ENCODE measurements at places on chromosomes 7 and 10.

DNA sequence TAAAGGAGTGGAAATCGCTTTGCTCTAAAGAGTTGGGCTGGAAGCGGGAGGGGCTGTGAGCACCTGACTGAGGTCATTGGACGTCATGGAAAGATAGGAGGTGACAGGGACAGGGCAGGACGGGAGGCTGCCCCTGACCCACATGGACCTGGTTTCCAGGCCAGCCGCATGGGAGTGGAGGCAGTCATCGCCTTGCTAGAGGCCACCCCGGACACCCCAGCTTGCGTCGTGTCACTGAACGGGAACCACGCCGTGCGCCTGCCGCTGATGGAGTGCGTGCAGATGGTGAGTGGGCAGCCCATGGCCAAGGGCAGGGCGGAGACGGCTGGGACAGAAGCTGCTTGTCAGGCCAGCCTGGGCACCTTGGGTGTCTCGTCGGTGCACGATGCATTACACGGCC is 41.8 kb downstream of the PFKP start:
- no peak for DNase-seq

DNA sequence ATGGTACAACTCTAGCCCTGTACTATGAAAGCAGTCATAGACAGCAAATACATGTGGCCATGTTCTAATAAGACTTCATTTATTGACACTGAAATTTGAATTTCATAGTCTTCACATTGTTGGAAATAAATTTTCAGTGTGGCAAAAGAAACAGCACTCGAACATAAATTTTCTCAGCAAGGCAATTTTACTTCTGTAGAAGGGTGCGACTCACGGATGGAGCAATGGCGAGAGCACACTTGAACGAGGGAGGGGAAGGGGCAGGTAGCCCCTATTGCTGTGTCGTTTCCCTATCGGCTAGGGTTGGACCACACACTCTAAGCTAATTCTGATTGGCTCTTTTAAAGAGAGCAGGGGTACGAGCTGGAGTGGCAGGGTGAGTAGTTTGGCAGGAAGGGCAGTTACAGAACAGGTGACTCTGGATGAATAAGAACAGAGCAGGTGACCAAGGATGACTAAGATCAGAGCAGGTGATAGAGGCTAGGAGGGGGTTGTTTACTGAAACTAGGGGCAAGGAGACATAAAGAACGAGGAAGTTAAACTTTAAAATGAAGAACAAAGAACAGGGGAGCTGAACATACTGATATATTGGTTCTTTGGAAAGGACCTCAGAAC is 52.0 kb downstream of the LRRC4 start:
- no peak for DNase-seq

DNA sequence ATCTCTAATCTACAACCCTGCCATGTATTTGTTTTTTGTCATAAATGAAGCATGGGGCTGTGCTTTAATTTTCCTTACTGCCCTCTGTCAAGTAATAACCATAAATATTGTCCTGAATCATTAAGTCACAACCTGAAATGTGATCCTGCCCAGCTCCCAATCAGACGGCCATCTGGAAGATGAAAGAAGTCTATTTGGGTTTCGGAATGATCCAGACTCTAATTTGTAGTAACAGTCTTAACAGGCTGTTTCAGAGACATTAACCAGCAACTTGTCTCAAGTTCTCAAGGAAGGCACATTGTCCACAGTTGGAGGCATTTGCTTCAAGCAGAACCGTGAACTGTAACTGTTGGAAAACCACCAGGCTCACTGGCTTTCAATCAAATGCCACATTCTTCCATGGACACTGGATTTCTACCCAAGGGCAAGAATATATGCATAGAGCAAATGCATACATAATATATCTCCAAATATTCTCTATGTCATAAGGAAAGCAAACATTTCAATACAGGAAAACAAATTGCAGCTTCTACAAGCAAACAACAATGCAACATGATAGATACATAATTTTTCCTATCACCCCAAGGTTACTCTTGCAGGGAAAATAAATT is 405.2 kb upstream of the NPVF start:
- DNase-seq, result no peak

- no peak for DNase-seq
Measured at GRCh38 chr7:78225534-78225933, 427.0 kb downstream of the PHTF2 start.

- no peak for DNase-seq
Measured at GRCh38 chr10:11898372-11899066, 75.4 kb downstream of the PROSER2 start.

DNA sequence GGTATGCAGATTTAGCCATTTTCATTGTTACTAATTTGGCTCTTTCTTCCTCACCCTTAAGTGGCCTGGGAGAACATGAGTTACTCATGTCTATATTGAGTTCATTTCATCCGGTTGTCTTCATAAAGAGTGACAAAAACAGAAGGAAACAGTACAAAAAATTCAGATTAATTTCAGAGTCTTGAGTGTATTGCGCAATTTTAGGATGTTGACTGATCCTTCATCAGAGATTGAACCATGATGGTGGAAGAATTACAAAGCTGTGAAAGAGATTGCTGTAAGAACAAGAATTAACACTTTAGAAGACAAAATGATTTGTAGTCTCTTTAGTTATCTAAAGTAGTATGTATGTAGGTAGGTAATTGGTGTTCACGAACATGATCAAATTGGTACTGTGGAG is 194.0 kb upstream of the PPP1R3A start:
- no peak for DNase-seq

DNA sequence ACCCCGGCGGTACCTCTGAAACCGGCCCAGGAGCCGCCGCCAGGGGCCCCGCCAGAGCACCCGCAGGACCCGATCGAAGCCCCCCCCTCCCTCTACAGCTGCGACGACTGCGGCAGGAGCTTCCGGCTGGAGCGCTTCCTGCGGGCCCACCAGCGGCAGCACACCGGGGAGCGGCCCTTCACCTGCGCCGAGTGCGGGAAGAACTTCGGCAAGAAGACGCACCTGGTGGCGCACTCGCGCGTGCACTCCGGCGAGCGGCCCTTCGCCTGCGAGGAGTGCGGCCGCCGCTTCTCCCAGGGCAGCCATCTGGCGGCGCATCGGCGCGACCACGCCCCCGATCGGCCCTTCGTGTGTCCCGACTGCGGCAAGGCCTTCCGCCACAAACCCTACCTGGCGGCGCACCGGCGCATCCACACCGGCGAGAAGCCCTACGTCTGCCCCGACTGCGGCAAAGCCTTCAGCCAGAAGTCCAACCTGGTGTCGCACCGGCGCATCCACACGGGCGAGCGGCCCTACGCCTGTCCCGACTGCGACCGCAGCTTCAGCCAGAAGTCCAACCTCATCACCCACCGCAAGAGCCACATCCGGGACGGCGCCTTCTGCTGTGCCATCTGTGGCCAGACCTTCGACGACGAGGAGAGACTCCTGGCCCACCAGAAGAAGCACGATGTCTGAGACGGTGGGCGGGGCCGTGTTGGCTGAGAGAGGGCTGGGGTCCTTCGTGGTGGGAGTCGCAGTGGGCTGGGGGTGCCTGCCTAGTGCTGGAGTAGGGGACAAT is 3.8 kb downstream of the REPIN1 start:
- DNase-seq, result no peak

GRCh38 chr7:143147070-143147469 is 15.2 kb downstream of the PIP start:
- DNase-seq, result no peak

GRCh38 chr10:103506061-103506460 is 12.6 kb downstream of the NEURL1 start:
- DNase-seq, result no peak

- DNase-seq, result no peak
Measured at GRCh38 chr7:71261066-71261465, 129.1 kb downstream of the GALNT17 start.

GRCh38 chr7:142961973-142962926 is at the start of gene KEL:
TSS of gene KEL (minus strand) at chr7:142962363. CDS start at chr7:142962206, 157 bp downstream.
- no peak for DNase-seq

GRCh38 chr7:20651960-20652544 is 36.6 kb downstream of the ABCB5 start:
- no peak for DNase-seq

DNA sequence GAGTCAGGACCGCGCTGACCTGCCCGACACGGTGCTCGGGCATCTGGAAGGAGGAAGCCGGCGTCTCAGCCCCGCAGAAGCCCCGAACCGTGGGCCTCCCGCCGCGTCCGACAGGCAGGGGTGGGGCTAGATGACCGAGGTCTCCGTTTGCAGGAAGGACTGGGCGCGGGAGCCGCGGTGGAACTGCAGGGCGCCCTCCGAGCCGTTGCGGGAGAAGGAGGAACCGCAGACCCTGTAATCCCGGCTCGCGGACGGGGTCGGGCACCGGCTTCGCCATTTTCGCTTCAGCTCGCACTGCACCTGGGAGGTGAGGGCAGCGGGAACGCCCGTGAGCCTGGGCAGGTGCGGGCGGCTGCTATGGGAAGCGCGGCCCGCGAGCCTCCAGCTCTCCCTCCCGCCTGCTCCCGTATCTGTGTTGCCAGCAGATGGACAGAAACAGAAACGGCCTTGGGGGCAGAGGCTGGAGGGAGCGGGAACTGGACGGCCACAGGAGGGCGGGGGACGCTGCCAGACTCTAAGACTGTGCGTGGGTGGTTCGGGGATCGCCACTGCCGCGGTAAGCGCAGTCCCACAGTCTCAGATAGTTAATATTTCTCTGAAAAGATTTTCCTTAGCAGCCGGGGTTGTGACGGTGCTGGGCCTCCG is 114.1 kb downstream of the VIPR2 start:
- DNase-seq, result peak; percentile 8

- DNase-seq, result no peak
Measured at GRCh38 chr7:7812112-7812511, 93.7 kb upstream of the RPA3 start.

GRCh38 chr7:22397981-22398380 is 41.0 kb upstream of the RAPGEF5 start:
- DNase-seq, result no peak

DNA sequence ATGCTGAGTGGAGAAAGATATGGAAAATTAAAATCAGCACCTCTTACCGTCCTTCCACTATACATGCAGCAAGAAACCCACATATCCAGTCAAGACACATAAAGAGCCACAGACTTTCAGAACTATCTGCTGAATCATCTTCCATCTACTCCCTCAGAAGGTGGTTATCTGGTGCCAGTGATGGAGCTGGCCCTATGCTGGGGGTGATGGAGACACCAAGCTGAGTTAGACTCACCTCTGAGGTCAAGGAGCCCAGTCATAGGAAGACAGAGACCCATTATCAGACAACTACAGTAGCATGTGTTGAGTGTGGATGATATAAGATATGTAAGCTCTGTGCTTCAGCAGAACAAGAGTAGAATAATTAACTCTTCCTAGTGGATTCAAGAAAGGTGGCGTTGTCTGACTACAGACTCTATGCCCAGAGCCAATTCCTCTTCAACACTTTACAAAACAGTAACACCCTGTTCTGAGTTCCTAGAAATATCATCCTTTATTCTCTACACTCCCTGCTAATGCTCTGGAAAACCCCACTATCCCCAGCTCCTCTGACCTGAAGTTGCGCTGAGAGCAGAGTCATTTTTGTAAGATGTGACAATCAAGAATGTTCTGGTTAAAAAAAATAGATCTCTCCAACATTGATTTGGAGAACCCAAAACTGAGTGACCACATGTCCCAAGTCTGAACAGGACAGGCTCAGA is 14.3 kb downstream of the CYP3A5 start:
- no peak for DNase-seq

DNA sequence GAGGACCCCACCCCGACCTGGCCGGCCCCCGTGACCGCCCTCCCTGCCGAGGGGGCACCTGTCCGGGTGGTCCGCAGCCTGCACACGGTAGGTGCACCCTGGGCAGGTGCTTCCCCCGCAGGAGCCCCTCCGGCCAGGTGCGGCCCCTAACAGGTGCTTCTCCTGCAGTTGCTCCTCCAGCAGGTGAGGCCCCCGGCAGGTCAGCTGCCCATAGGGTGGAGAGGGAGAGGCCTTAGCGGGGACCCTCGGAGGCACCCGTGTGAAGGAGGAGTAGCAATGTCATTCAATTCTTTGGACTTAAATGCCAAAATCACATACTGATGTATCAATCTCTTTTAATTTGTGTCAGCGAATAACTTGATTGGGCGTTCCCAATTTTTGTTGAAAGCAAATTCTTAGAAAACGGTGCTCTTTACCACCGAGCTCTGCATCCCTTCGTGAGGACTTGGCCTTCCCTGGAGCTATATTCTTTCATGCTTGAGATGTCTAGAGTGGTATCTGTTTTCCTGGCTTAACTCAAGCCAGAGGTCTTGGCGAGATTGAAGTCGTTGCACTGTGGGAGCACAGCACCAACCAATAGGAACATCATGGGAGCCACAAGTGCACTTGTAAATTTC is 738 bp upstream of the NCAPG2 start:
- no peak for DNase-seq

GRCh38 chr7:12570534-12571461 is at the start of gene SCIN:
TSS of gene SCIN (plus strand) at chr7:12570720. CDS start at chr7:12570787, 67 bp downstream.
- DNase-seq, result no peak

DNA sequence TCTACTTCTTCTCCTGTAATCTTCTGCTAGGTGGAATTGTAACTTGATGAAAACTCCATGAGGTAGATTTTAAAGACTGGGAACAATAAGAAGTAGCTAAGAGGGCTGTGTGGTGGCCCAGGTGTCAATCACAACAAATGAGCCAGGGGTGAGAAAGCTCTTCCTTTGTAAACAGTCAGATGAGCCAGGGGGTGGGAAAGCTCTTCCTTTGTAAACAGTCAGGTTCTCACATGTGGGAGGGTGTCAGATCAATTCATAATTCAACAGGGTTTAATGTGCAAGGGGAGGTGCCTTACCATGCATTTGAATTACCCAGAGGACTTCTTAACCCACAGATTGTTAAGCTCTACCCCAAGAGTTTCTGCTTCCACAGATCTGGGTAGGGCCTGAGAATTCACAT is 312.4 kb upstream of the AUTS2 start:
- DNase-seq, result no peak

DNA sequence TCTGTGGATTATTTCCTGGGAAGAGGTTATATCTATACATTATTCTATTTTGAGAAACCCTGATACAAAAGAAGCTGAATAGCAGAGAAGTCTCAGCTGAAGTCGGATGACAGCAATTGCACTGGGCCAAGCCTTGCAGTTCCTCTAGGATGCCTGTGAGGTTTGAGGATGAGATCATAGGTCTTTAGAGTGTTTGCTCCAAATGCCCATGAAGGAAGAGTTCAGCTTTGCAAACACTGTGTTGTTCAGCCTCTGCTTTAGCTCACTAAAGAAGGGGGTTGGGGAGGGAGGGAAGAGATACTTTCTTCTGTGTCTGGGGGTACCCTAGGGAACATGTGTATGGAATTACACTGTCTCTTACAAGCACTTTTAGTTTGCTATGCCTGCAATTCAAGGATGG is 282.5 kb upstream of the NRP1 start:
- no peak for DNase-seq

GRCh38 chr7:21912305-21912704 is 33.4 kb downstream of the CDCA7L start:
- DNase-seq, result no peak

DNA sequence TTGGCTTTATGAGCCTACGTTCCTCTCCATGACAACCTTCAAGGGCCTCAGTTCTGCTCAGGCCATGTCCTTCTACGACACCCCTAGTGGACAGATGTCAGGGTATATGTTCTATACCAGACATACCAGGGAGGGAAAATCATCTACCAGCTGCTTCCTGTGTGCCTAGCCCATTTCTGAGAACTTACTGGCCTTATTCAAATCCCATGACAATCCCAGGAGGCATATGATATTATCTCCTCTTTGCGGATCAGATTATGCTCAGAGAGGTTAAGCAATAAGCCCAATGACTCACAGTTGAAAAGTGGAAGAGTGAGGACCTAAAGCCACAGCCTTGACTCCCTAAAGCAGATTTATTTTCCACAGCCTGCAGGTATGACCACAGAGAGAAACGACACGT is 139.3 kb downstream of the GLI3 start:
- DNase-seq, result no peak

GRCh38 chr7:70553364-70553763 is 578.6 kb upstream of the GALNT17 start:
- DNase-seq, result no peak

Measured in central memory CD8-positive, alpha-beta T cell (primary cell).